ENCODE measurements at places on chromosomes 11 and 22. TPM values are rescaled to one million over a fixed set of nuclear protein-coding genes. Genes with fewer than 3 reads are reported as not detected.

GRCh38 chr22:19354201-19354600 lies 62.7 kb upstream of the CLTCL1 start:
- DNase-seq: no peak

DNA sequence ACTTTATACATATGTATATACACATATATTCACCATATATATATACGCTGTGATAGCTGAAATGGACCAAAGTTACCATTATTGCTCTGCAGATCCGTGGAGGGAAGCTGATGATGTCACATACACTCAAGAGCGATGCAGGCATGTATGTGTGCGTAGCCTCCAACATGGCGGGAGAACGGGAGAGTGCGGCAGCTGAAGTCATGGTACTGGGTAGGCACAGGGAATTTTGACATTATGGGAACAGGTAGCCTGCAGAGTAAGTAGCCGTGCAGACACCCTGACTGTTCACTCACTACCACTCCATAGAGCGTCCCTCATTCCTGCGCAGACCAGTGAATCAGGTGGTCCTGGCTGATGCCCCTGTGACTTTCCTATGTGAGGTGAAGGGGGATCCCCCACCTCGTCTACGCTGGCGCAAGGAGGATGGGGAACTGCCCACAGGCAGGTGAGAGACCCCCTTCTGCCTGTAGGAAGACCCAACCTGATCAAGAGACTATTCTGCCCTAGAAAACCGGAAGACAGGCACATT lies 4.7 kb downstream of the ROBO3 start:
- no peak for DNase-seq

DNA sequence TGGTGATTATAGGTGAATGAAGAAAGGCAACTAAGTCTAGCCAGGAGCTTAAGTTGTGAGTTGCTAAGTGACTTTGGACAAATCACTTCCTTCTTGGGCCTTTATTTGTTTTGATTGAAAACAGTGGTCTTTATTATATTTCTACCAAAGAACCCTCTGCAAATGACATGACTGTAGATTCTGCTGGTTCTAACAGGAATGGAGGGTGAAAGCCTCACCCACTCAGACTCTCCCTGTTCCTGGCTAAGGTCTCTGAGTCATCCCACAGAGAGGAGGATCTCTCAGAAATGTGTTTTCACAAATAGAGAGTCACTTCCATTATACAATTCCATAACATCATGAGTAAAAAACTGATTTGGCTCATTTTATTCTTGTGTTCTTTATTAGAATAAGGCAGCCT lies 583.9 kb upstream of the LRRC4C start:
- DNase-seq: no peak

DNA sequence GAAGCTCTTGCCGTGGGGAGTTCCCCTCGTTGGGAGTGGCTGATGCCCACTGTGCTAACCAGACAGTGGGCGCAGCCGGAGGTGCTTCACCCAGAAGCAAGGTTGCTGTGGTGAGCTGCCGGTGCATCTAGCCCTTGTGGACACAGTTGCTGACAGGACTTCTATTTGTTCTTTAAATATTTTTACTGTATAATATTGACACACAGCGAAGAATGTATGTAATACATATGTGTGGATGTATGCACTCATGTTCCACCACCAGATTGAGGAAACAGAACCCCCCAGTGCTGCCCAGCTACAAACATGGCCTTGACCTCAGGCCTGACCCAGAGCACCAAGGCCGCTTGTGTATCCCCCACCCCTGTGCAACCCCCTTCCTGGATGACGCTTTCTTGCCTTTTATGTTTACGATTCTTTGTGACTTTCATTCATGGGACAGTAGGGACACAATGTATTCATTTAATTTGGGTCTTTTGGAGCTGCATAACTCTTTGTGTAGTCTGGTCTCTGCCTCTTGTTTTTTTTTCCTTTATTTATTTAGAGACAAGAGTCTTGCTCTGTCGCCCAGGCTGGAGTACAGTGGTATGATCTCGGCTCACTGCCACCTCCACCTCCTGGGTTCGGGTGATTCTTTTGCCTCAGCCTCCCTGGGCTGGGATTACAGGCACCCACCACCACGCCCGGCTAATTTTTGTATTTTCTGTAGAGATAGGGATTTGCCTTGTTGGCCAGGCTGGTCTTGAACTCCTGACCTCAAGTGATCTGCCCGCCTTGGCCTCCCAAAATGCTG lies 132.6 kb downstream of the TBC1D22A start:
- no peak for DNase-seq

DNA sequence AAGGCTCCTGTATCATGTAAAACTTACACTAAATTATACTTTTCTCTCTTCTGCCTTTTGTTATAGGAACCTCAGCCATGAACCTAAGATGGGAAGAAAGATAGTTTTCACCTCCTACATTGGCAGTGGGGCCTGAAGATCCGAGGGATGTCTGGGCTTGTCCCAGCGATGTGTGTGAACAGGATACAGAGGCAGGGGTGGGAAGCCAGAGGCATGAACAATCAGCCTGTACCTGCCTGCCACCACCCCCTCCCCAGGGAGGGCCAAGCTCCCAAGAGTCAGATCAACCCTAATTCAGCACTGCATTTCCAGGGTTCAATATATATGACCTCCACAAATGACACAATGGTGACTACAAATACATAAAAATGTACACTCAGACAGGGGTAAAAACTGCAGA lies 9.4 kb downstream of the KIAA0930 start:
- no peak for DNase-seq

GRCh38 chr22:31852691-31853421 lies 91.5 kb upstream of the YWHAH start:
- no peak for DNase-seq

GRCh38 chr11:74417379-74417804 lies 19.2 kb upstream of the PGM2L1 start:
- no peak for DNase-seq

DNA sequence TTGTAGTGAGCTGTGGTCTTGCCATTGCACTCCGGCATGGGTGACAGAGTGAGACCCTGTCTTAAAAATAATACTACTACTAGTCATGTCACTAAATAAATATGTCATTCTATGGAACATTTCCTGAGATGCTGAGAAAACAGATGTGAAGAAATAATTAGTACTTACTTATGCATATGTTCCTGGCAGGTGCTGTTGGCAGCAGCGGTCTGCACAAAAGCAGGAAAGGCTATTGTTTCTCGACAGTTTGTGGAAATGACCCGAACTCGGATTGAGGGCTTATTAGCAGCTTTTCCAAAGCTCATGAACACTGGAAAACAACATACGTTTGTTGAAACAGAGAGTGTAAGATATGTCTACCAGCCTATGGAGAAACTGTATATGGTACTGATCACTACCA lies 8.8 kb downstream of the ARCN1 start:
- DNase-seq: no peak

DNA sequence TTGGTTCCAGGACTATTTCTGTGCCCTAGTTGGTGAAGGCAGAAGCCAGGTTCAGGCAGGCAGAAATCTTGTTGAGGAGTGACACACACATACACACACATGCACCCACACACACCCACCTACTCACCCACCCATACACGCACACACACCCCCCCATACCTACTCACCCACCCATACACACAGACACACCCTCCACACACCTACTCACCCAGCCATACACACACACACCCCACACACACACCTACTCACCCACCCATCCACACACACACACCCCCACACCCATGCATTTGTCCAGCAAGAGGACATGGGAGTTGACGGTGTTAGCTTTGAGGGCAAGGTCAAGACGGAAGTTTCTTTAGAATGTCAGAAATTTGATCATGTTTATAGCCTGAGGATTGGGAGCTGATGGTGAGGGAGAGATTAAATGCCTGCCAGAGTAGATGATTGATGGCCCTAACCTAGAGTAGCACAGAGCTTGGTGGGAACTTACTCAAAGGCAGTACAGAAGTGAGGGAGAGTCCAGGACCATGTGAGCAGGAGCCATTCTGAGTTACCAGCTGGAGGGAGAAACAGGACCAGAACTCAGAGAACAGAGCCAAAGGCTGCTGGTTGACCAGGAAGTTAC lies 68.9 kb downstream of the CYB5R2 start:
- no peak for DNase-seq

GRCh38 chr22:36366291-36366708 lies 21.5 kb downstream of the MYH9 start:
- DNase-seq: no peak

GRCh38 chr11:11117730-11118129 lies 235.3 kb downstream of the CSNK2A3 start:
- DNase-seq: no peak

The OR2AT4 gene
- not detected for polyA plus RNA-seq

The TMEM151A gene
- polyA plus RNA-seq: not detected

The FKBP2 gene
- 110 TPM for polyA plus RNA-seq

The BTBD18 gene
- 0.86 TPM for polyA plus RNA-seq

The APOL6 gene
- 18.4 TPM for polyA plus RNA-seq

The TBC1D10A gene
- 49.2 TPM for polyA plus RNA-seq

Data from immature natural killer cell (primary cell).